ENCODE measurements at places on chromosomes 1 and 21. TPM values are rescaled to one million over a fixed set of nuclear protein-coding genes. Genes with fewer than 3 reads are reported as not detected.

GRCh38 chr1:2625311-2625710 lies 7.5 kb downstream of the MMEL1 start:
- no peak for DNase-seq

DNA sequence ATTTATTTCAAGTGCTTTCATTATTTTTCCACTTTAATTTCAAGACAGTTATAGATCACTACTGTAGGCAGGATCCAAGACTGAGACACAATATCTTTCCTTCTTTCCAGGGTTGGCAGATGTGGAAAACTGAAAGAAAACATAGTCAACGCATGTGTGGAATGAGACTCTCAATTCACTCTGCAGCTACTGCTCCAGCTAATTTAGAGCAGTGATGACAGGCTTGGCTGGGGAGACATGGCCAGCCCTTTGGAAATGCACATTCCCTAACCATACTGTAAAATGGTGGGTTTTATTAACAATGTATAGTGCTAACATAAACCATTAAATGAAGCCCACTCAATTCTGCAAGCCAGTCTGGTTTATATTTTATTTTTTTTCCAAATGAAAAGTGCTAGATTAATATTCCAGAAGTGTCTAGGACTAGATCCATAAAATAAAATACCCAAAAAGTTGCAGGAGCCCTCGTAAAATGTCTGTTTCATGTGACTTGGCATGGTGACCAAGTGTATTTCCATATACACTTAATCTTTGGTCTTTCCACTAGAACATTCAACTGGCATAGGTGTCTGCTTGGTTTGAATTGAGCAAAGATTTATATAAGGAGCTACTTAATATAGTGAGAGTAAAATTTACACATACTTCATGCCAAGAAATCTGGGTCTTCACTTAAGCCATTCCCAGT lies 32.9 kb downstream of the COL11A1 start:
- no peak for DNase-seq

GRCh38 chr1:8314346-8315280 lies 3.3 kb upstream of the SLC45A1 start:
- DNase-seq, result peak; percentile 56

- no peak for DNase-seq
Observed at GRCh38 chr1:19347533-19348172, 35.5 kb downstream of the SLC66A1 start.

DNA sequence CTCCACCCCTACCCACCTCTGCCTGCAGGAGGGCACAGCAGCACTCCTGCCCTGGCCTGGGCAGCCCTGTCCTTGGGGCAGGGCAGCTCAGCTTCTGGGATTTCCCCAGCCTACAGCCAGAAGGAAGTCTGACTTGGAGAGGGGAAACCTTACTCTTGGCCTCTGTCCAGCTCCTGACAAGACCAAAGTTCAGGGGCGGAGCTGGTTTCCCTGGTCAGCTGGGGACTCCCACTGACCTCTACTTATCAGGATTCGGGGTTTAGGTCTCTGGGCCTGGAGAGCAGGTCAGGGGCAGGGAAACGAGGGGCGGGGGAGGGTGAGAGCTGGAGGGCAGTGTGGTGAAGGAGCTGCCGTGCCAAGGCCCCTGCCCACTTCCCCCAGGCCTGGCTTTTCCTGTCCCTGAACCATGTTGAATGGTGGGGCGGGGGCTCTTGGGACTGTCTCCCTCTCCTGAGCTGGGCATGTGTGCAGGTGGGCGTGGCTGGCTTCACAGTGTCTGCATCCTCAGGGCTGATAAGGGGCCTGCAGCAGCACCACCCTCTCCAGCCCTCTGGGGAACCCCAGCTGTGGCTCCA lies 16.8 kb upstream of the ETV3 start:
- DNase-seq, result no peak

GRCh38 chr21:33015096-33015495 lies 10.6 kb upstream of the OLIG2 start:
- DNase-seq, result no peak

GRCh38 chr21:42213082-42213774 lies 5.7 kb upstream of the ABCG1 start:
- no peak for DNase-seq

- no peak for DNase-seq
Observed at GRCh38 chr1:207860531-207860930, 50.4 kb downstream of the CD34 start.

DNA sequence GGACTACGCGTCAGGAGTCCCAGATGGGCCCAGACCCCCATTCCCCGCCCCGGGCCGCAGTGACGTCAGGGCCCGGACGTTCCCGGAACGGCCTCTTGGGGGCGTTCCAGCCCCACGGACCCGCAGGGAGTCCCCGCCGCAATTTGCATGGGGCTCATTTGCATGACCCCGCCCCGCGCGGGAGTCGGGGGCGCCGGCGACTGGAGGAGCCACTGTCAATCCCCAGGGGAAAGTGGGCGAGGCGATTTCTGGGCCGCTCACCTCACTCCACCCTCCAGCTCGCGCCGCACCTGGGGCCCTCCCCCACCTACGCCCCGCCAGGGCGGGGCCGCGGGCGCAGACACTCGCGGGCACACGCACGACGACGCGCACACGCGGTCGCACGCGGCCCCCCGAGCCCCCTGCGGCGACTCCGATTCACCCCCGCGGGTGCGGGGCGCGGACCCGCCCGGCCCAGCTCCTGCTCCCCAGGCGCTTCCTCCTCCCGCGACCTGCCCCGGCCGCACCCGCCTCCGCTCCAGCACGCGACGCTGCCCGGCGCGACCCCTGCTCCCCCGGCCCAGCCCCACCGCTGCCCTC lies 13.2 kb downstream of the AGRN start:
- peak; percentile 87 for DNase-seq

GRCh38 chr1:245484176-245484575 lies 329.4 kb downstream of the KIF26B start:
- DNase-seq, result no peak

DNA sequence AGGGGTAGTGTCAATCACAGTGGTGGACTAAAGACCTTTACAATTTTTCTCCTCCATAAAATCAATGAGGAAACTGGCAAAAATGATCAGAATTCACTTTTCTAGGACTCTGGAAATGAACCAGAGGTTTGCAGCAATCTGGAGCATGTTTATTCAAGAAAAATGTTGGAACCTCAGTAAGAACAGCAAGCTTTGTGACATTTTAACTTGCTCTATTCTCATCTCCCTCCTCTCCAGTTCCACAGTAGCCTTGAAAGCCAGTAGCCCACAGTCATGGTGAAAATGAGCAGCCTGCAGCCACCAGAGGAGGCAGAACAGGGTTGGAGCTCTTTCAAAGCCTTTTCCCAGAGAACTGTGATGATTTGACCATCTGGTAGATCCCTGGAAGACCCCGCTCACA lies 9.1 kb downstream of the TTC4 start:
- no peak for DNase-seq

- no peak for DNase-seq
Observed at GRCh38 chr1:240385551-240385950, 226.4 kb downstream of the GREM2 start.

- no peak for DNase-seq
Observed at GRCh38 chr1:9350013-9350908, 57.6 kb downstream of the SPSB1 start.

DNA sequence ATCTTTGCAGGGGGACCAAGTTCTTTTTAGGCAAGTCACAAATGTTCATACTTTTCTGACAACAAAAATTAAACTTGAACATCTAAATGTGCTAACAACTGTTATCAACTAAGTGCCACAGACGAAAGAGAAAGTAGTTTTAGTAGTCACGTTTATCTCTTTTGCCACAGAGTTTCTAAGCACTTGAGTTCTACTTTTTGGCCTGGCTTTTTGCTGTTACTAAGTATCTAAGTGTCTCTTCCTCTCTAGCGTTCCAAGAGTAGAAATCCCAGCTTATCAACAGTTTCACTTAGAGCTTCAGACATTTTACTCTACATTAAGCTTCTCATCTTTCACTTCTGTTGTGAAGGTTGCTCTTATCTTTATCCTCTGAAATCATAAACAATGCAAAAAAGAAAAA lies 34.2 kb downstream of the GATAD2B start:
- no peak for DNase-seq

GRCh38 chr1:37657620-37658412 lies 23.1 kb upstream of the RSPO1 start:
- DNase-seq, result no peak

GRCh38 chr1:211616231-211616964 lies 37.4 kb upstream of the SLC30A1 start:
- DNase-seq, result no peak

- DNase-seq, result no peak
Observed at GRCh38 chr1:174123843-174124242, 35.5 kb upstream of the RABGAP1L start.

- DNase-seq, result no peak
Observed at GRCh38 chr1:34779526-34779925, 1.5 kb upstream of the GJB3 start.

DNA sequence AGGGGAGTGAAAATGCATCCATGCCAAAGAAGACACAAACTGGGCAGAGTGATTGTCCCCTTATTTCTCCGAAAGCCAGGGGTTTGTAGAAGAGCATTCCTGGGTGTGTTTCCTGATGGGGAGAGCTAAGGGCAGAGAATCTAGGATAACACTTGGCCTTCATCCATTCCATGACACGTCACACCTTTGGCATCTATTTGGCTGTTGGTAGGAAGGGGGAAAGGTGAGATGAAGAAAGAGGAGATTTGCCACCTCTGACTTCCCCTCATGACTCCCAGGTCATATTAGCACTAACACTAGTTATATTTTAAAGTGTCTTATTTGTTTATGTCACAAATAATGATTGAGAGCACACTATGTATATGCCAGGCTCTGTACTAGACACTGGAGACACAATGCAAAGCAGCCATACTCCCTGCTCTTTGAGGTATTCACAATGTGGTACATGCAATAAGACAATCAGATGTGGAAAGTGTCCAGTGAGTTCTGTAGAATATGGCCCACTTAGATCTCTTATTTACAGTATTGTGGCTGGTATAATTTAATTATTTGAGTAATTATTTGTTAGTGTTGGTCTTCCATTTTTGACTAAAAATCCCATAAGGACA lies 54.5 kb upstream of the GADD45A start:
- DNase-seq, result no peak

GRCh38 chr1:44945967-44946366 lies 40.4 kb downstream of the EIF2B3 start:
- no peak for DNase-seq

DNA sequence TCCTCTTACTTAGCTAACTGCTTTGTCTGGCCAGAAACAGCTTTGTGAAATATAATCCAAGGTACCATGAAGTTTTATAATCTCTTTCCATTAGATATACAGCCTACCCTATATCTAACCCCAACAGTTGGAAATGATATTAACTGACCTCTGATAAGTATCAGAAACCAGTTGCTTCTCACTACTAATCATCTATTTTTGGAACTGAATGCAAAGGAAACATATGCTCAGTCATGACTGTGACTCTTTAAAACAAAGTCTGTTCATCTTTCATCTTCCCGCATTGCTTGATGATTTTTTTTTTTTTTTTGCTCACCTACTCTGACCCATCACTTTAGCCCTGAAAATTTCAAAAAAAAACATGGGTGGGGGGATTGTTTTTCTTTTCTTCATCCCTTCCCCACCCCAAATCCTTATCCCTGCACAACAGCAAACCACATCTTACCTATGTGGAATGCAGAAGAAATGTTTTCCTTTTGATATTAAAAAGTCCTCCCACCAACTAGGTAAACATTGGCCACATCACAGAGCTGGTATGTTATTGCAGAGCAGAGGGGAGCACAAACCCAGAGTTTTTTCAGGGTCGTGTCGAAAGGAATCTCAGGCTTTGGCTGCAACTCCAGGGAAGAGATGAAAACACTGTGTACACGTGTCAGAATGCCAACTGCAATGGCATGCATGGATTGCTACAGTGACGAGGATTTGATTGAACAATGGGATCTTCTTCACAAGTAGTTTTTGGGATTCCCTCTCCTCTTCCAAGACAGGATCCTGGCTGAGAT lies 137.3 kb downstream of the SLC30A10 start:
- no peak for DNase-seq

DNA sequence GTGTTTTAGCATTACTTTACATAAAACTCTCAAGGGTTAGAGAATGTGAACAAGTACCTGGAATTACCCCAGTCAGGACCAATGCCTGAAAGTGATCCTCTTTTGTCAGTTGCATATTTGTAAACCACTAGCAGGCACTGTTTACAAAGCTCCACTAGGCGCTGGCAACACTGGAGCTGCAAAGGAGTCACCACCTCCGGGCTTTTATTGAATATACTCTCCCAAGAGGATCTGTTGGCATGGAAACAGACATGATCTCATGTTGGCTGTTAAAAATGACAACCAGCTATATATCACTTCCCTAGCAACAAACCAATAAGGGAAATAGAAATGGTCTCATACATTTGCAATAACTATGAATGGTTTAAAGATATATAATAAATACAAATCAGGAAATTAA lies 116.0 kb downstream of the TTLL7 start:
- no peak for DNase-seq

DNA sequence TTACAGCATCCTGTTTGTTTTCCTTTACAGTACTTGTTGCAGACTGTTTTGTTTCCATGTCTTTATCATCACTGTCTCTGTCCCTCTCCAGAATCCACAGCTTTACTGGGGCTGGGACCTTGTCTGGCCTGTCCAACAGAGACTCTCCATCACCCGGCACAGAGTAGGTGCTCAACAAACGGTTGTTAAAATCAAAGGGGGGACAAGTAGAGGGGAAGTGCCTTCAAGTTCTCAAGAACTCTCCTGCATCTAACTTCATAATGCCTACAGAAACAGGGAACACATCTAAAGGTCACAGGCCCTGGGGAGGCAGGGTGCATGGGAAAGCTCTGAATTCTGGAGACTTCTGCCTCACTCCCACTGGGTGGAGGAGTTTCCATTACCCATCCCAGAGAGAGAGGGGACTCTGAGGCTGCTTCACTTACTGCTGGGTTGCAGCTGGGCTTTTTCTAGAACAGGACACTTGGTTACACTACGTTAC lies 2.3 kb upstream of the ECE1 start:
- DNase-seq, result no peak

DNA sequence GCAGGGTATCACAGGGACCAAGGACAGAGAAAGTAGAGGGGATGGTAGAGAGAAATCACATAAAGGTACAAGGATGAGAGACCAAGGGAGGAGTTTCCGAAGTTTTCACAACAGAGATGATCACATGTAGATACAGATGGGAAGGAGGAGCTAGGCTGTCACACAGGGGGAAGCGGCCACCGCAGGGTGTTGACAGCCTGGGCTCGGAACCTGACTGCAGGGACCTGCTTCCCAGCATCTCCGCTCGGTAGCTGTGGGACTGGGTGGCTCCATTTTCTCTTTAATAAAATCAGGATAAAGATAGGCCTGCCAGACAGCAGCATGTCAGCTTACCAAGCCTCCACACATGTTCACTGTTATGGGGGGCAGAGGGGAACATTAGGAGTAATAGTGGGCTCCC lies 32.3 kb downstream of the CDCA8 start:
- no peak for DNase-seq

The OR6N1 gene
- not detected for total RNA-seq

The CDA gene
- total RNA-seq, result not detected

The NBPF9 gene
- 28.8 TPM for total RNA-seq

The SYT2 gene
- total RNA-seq, result not detected

The COL16A1 gene
- not detected for total RNA-seq

The CCDC27 gene
- total RNA-seq, result not detected

The RLF gene
- 23.8 TPM for total RNA-seq

The FCER1G gene
- total RNA-seq, result 1.3 TPM

The KCNC4 gene
- 6.8 TPM for total RNA-seq

The LIPI gene
- not detected for total RNA-seq
